H4 (cell line): ENCODE measurements at places on chromosomes 1 and 21. TPM values are rescaled to one million over a fixed set of nuclear protein-coding genes. Genes with fewer than 3 reads are reported as not detected.

DNA sequence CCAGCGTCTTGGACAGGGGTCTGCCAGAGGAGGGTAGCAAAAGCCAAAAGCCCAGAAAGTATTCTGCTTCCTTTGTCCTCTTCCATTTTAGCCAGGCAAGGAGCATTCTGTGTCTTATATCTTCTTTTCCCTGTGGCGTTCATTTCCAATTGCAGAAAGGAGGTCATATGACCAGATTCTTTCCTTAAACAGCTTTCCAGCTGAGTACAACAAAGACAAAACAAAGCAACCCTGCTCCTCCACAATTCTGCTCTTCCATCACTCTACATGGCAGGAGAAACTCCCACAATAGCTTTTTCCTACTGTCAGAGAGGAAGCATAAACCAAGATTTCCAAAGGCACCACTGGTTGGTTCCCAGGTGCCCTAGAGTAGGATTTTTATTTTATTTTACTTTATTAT lies 19.7 kb downstream of the ENSA start:
- no peak for DNase-seq

GRCh38 chr1:2582391-2582790 lies 4.2 kb upstream of the PRXL2B start:
- no peak for DNase-seq

- no peak for DNase-seq
Measured at GRCh38 chr1:87030740-87031690, 116.6 kb downstream of the HS2ST1 start.

DNA sequence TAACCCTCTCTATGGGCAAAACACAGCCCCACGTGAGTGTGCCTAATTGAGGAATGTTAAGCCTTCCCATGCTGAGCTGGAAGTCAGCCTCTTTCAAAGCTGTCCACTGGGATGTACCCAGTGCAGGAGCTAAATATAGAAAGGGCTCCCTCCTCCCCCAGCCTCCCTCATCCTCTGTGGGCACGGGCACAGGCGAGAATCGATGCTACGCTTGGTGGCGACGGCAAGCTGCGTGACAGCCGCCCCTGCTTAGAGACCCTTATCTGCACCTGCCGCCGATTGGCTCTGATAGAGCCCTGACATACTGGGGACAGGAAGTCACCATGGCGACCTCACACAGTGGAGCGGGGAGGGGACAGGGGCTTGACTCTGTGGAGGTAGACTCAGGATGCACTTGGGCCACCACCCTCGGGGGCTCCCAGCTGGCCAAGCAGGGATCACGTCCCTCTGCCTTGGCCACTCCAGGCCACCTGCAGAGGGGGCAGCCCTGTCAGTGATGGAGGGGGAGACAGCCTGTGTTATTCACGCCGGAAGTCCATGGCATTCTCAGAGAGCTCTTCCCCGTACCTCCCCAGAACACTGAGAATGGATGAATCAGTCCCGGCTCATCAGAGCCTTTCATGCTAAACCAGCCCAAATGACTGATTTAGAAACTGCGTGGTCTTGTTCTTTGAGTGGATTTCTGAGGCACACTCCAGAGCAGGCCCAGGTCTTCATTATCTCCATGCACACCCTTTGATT lies 84.8 kb downstream of the KCND3 start:
- no peak for DNase-seq

DNA sequence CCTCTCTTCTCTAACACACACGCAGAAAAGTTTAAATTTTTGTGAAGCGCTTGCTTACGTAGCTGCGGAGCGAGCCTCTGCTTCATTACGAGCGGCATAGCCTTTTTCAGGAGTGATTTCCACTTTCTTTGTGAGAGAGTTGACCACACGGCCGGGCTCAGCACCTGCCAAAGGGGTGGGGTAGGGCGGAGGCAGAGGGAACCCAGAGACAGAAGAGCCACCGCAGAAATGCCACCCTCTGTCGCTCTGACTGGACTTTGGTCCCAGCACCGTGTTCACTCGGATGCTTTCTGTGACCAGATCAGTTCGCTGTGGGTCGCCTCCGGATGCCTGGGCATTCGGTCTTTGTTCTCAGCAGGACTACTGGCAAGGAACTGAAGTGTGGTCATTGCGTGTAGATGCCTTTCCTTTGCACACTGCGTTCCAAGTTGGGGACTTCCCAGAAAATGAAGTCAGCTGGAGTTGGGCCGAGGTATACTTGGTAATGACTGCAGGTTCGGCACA lies 883 bp downstream of the CHODL start:
- no peak for DNase-seq

DNA sequence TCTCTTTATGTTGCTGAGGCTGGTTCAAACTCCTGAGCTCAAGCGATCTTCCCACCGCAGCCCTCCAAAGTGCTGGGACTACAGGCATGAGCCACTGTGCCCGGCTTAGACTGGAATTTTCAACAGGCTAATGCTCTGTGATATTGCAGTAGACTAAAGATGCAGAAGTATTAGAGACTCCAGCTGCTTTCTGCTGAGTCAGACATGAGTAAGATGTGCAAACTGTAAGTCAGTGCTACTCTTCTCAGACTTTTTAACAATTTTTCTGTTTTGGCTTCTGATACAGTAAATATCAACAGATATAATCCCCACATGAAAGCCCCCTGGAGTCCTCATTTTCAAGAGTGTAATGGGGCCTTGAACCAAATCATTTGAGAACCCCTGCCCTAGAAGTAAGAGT lies 29.3 kb upstream of the NLRP3 start:
- DNase-seq, result peak; percentile 27

DNA sequence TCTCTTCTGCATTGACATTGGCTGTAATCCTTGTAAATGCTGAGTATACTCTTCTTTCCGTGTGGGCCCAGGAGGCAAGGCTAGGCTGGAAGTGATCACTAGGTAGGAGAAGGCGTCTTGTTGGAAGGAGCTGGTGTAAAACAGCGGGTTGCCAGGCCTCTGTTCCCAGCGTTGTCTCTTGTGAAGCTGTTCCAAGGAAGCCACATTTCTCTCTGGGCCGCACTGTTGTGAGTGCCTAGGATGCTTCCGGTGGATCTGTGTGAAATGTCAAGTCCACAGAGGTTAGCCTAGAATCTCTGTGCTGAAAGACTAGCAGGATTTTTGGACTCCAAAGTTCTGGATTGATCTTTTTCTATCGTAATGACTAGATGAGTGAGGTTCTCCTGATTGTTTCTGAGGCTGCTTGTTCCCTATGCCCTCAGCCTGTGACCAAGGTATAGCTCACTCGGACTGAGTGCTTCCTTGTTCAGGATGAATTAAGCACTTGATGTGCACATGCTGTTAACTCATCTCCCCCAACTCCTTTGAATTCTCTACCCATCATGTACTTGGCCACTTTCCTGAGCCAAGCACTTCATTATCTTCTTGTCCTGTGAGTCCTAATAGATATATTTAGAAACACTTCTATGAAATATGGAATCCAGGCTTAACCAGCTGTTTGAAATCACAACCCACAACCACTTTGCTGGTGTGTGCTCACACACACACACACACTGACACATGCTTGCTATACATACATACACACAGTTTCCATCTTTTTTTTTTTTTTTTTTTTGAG lies 63.3 kb downstream of the PBX1 start:
- DNase-seq, result no peak

DNA sequence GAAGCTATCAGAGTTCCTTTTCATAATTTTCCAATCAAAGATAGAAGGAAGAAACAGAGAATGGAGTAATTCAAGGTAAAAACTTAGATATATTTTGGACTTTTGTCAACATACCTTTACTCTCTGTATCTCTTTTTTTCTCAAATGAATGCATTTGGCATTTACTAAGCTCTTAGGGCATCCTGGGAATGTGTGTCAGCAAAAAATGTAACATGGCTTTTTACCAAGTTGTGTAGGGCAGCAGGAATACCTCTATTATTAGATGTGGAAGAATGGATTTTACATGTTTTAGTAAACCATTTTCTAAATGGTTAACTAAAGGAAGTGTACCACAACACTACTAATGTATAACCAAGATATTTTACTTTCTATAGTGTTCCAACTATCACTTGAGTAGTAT lies 4.2 kb upstream of the COL11A1 start:
- DNase-seq, result no peak

DNA sequence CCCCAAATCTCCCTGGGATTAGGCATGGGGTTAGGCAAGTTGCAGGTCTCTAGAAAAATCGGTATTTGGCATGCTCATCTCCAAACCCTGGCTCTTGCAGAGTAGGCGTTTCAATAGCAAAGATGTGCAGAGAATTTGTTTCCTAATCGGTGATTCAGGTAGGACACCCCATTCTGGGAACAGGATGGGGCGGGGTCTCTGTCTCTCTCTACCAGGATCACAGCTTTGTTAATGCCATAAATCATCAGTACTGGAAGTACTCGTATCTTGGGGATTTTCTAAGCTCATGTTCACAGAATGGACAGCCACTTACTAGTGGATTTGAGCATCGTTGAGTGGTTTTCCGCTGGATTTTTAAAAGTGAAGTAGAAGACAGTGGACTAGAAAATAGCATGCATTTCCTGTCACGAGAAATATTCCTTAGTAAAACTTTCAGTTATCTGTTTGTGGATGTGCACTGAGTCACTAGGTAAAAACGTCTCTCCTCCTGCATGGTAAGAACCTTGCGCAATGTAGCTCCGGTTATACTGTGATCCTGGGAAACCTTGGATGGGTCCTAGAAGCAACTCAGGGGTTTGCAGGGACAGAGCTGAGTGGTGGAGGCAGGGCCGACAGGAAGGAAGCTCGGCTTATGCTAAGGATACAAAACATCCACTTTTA lies 5.1 kb downstream of the TMEM51 start:
- DNase-seq, result no peak

DNA sequence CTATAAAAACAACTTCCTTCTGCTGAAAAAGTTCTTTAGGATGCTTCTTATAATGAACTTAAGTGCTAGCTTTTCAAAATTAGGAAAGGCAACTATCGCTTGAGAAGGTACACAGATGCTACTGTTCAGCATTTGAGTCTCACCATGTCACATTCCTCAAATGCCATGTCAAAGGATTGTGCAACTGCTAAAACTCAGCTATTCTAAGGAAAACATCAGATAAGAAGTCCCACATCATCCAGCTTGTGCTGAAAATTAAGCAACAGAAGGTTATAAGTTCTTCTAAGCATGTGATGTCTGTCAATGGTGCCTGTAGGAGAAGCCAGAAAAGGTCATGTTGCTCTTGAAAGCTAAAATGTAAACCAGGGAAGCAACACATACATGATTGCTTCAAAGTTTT lies 36.5 kb downstream of the MCOLN2 start:
- peak; percentile 30 for DNase-seq

- DNase-seq, result no peak
Measured at GRCh38 chr1:89298461-89298860, 25.8 kb upstream of the GBP5 start.

- DNase-seq, result no peak
Measured at GRCh38 chr1:190452272-190452848, 25.3 kb downstream of the BRINP3 start.

DNA sequence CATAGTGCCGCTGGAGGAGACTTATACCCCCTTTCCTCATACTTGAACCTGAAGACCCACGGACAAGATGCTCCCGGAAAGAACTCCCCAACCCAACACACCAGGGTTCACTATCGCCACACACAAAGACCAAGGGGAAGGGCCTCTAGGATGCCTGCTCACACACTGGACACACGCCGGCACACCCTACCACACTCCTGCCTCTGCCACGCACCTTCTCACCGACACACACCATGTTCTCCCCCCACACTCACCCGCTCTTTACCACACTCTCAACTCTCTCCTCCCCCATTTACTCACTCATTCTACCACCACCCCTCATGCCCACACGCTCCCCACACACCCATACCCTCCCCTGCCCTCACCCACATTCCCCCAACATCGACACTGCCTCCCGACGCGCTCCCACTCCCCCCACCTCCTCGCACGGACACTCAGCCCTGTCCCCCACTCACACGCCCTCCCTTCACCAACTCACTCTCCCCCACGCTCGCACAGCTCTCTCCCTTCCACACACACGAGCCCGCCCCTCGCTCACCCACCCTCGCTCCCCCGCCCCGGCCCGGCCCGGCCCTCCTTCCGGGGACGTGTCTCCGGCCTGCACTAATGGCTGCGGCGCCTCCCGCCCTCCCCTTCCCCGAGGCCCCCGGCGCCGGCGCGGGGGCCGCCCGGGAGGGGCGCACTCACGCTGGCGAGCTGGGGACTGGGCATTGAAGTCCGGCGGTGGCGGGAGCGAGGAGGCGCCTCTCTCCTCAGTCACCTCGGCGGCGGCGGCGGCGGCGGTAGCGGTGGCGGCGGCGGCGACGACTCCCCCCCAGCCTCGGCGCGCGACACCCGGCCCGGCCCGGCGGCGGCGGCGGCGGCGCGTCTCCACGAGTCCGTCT lies 626 bp downstream of the PTP4A2 start:
- peak; percentile 26 for DNase-seq

The NECTIN4 gene
- 0.14 TPM in 1 of 2 replicates, not detected in the other for total RNA-seq

The PPCS gene
- total RNA-seq, result 82.5 and 84.8 TPM in 2 replicates

The SYPL2 gene
- total RNA-seq, result 0.27 and 0.54 TPM in 2 replicates

The AMIGO1 gene
- 0.72 and 1.5 TPM in 2 replicates for total RNA-seq

The SAMD11 gene
- 39.7 and 116 TPM in 2 replicates for total RNA-seq

The ZBED6 gene
- 7.1 and 8.0 TPM in 2 replicates for total RNA-seq

The KIRREL1 gene
- total RNA-seq, result 35.2 and 38.4 TPM in 2 replicates

The ASCL5 gene
- total RNA-seq, result not detected in 2 replicates

The NBPF1 gene
- total RNA-seq, result 20.9 and 24.0 TPM in 2 replicates

The PROX1 gene
- total RNA-seq, result 0.14 and 0.21 TPM in 2 replicates

The NUF2 gene
- total RNA-seq, result 22.0 and 28.9 TPM in 2 replicates

The TTF2 gene
- total RNA-seq, result 2.9 and 5.9 TPM in 2 replicates

The TSSK3 gene
- 0.08 and 0.90 TPM in 2 replicates for total RNA-seq

The MROH9 gene
- not detected in 2 replicates for total RNA-seq
